ENCODE measurements at places on chromosomes 4 and X.

DNA sequence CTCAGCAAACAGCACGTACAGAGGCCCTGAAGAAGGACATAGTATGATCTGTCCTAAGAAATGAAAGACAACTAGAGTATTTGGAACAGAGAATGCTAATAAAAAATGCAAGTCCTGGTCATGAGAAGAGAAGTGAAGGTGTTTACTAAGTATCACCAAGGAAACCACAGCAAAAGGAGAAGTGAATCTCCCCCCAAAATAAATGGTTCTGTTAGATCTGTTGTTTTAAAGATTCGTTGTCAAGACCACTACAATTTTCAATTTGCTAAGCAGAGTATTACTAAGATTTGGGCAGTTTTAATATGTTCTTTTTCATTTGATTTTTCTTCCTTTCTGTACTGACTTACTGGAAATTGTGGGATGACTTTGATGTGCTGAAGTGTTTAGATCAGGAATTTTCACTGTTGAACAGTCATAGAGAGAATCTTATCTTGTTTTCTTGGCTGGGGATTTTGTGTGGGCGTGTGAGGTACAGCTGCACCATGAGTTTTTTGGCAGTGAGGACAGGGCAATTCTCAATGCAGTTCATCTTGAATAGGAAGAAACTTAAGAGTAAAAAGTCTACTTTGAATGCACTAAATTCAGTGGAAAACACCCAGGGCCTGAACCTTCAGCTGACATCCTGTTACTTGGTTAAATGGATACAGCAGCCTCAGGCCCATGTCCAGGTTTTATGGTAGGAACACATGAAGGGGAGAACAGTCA is 132.2 kb downstream of the STIM2 start:
- no peak for DNase-seq

DNA sequence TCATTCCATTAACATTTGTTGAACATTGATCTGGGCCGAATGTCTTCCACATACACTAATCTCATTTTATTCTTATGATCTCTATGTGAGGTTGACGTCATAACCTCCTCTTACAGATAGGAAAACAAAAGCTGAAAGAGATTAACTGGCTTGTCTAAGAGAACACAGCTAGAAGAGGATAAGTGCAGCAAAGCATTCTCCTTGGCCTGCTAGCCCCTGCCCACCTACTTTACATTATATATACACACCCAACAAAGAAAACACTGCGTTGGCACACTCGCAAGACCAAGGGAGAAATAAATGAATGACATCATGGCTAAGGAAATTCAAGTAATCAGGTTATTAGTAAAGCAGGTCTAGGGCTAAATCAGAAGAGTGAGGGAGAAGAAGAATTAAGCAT is 138.4 kb downstream of the PARM1 start:
- no peak for DNase-seq

DNA sequence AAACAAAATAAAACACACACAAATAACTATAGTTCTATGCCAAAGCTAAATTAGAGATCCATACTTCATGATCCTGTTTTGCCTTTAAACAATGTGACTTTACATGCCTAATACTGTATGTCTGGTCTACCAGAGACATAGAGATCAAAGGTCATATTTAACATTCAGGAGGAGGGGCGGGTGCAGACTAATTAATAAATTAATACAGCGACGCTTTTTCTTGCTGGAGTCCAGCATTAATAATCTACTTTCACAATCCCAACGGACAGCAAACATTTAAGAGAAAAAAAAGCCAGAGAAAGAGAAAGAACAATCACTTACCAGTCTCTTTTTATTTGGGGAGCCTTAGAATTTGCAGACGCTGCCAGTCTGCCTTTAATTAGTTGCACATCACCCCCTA is 509 bp downstream of the CXXC4 start:
- no peak for DNase-seq

DNA sequence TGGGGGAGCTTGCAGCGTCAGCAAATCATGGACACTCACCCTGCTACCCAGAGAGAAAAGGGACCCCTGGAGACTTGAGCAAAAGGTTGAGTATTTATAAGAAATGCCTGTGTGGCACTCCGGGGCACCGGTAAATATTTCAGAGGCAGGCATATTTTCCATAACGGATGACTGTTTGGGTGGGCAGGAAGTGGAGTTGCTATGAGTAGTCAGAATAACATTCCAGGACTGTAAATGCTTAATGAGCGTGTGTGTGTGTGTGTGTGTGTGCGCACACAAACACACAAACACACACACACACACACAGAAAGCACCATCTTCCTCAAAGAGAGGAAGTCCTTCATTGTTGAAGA is 74.6 kb downstream of the MXRA5 start:
- no peak for DNase-seq

- DNase-seq = no peak
These were observed 108.6 kb downstream of the PPP3CA start for GRCh38 chr4:101238706-101239105.

DNA sequence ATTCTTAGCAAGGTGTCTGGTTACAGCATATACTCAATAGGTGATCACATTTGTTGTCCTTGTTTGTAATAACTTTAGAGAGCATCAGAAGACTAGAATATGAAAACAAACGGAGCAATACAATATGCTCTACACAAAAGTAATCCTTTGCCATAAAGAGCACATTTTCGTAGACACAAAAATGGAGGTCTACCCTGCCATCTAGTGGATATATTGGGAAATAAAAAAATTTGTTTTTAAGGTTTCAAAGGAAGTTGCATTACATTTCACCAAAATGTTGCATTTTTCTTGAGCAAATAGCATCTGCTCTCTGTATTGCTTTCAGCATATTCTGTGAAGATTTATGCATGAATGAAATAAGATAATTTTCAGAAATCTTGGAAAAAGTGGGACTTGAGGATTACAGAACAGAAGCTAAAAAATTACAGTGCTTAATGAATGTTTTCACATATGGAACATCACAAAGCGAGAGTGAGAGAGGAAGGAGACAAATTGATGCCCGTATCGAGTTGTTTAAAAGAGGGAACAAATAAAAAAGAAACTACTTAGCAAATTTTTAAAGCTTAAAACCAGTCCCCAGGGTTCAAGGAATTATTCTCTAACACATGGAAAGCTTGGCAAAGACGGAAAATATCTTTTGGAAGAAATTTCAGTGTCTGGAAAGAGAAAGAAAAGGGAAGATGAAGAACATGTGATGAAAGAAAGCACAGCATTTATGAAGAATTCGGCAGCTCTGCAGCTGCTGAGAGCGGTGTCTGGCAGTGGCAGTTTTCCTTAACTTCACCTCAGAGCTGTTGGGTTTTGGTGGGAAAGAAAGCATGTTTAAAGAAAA is 390.1 kb downstream of the ANKRD50 start:
- no peak for DNase-seq

GRCh38 chr4:113383111-113383785 is 333.8 kb downstream of the ANK2 start:
- no peak for DNase-seq

- no peak for DNase-seq
These were observed 26.2 kb upstream of the FHDC1 start for GRCh38 chr4:152909901-152910300.

GRCh38 chr4:168221301-168221700 is 97.3 kb downstream of the DDX60 start:
- no peak for DNase-seq

GRCh38 chr4:172780566-172781081 is 388.0 kb upstream of the GALNT7 start:
- no peak for DNase-seq

DNA sequence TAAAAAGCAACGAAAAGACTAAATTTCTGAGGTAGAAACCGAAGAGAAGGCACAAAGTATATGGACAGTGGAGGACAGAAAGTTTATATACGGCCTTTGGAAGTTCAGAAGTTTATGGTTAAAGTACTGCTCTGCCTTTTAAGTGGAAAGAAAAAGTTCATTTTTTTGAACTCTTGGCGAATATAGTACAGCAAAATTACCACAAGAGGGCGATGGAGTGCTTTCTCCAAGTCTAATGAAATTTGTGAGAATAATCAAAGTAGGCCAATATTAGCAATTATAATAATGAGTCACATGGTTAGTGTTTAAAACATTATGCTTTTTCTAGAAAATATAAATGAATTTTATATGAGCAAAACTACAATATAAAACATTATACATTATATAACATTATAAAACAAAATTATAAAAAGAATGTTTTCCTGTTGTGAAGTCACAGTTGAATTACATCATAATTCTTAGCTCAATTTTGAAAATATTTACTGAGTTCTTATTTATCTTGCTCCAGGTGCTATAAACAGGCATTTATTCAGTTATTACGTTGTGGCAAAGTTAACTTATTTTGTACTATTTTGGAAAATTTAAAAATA is 136.2 kb upstream of the BMPR1B start:
- DNase-seq = no peak

- no peak for DNase-seq
These were observed 62.5 kb downstream of the NSD2 start for GRCh38 chr4:1933700-1934099.

- no peak for DNase-seq
These were observed 85.9 kb upstream of the HELT start for GRCh38 chr4:184932343-184932742.

DNA sequence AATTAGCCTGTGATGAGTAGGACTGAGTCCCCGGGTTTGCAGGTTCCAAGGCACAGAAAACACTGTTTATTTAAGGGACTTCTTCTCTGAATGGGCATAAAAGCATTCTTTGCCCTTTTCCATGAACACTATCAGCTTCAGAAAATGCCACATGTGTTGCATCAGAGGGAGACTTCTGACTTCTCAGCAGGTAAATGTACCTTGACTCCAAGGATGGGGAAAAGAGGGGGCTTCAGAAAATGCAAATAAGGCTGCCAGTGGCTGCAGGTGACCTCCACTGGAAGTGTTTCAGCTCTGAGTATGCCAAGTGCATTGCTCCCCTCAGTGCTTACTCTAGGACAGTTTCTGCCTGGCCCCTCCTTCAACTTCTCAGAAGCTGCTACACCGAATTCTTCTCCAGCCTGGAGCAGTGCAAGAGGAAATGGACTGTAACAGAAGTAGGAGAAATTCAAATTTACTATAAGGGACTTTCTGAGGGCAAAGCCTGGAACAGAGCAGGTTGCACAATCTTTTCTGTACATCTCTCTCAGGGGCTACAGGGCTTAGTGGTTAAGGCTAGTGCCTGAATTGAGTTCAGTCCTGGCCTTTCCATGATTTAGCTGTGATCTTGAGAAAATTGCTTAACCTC is 233.2 kb downstream of the PTTG2 start:
- DNase-seq = no peak

DNA sequence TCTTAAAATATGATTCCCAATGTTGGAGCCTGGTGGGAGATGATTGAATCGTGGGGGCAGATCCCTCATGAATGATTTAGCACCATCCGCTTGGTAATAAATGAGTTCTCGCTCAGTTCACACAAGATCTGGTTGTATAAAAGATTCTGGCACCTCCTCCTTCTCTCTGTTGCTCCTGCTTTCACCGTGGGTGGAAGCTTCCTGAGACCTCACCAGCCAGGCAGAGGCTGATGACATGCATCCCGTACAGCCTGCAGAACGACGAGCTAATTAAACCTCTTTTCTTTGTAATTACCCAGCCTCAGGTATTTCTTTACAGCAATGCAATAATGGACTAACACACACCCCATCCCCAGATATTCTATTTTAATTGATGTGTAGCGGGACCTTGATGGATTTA is 162.2 kb downstream of the NPFFR2 start:
- no peak for DNase-seq

- DNase-seq = no peak
These were observed 343.0 kb upstream of the CPEB2 start for GRCh38 chr4:14659286-14659685.

GRCh38 chrX:153969904-153970356 is 1.7 kb downstream of the HCFC1 start:
- DNase-seq = peak; percentile 56

DNA sequence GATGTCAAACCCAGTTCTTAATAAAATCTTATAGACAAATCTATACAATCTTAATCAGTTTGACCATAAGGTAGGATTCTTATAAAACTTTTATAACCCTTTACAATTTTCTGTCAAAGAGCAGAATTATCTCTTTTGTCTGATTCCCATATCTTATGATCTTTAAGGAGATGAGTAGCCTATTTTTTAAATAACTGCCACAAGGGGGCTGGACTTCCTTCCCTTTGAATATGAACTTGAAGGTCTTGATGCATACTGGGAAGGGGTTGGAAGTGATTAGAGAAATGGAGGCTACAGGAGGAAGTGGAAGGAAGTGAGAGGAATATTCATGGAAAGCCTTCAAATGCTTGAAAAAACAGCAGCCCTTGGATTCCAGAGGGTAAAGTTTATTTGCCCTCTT is 111.1 kb downstream of the APOOL start:
- no peak for DNase-seq

- DNase-seq = no peak
These were observed 88.4 kb downstream of the WDFY3 start for GRCh38 chr4:84878090-84878489.

- DNase-seq = no peak
These were observed 16.5 kb downstream of the MCF2 start for GRCh38 chrX:139691493-139691842.

DNA sequence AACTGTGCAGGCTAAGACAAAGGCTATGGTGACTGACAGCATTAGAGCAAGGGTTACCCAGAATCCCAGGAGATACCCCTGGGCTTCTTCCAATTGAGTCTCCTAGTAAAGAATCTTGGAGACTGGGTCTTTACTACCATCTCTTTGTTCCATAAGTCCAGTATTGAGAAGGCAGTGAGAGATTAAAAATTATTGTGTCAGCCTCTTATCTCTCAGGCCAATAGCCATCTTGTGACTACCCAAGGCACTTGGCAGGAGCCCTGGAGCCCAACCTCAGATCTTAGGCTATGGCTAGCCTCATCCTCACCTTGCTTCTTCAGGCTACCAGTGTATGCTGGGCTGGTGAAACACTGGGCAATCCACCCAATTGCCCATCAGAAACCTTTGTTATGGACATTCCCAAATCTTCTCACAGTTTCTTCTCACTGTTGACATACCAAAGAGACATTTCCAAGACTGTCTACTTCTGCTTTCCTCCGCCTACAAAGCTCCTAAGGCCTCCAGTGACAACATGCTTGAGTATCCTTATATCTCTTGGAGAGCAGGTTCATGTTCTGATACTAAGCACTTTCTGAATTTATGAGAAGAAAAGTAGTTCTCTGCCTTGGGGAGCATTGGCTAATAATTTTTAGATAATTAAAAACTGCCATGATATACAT is 76.3 kb upstream of the STIM2 start:
- DNase-seq = no peak

GRCh38 chr4:38868059-38868960 is 704 bp downstream of the FAM114A1 start:
- no peak for DNase-seq

GRCh38 chrX:149630681-149631233 is 835 bp downstream of the TMEM185A start:
- DNase-seq = no peak

DNA sequence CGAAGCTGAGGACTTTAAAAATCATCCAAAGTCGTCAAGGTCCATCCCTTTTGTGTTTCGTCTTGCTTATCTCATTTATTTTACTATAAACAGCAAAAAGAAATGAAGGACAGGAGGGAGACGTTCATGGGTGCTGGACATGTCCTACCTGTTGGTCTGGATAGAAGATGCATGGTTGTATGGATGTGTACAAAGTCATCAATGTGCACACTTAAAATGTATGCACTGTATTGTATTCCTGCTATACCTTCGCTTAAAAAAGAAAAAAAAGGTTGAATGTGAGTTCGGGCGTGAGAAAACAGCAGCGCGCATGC is 313 bp upstream of the BLOC1S4 start:
- DNase-seq = no peak
